ENCODE measurements at places on chromosomes 16 and 17.

DNA sequence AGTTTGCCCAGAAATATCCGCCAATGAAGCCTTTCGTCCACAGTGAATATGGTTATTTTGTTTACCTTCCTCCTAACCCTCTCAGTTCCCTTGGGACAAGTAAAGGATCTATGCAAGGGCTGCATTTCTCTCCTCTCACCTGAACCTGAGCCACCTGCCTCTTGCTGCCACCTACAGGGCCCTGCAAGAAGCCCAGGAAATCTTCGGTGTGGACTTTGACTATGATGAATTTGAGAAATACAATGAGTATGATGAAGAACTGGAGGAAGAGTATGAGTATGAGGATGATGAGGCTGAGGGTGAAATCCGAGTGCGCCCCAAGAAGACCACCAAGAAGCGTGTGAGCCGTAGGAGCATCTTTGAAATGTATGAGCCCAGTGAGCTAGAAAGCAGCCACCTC is 14.0 kb downstream of the SUPT6H start:
- no peak for DNase-seq

DNA sequence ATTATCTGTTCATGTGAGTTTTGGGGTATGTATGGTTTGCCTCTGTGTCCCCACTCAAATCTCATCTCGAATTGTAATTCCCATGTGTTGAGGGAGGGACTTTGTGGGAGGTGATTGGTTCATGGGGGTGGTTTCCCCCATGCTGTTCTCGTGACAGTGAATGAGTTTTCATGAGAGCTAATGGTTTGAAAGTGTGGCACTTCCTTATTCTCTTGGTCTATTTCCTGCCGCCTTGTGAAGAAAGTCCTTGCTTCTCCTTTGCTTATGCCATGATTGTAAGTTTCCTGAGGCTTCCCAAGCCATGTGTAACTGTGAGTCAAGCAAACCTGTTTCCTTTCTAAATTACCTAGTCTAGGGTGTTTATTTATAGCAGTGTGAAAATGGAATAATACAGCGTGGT is 128.1 kb upstream of the HS3ST4 start:
- no peak for DNase-seq

GRCh38 chr16:56935201-56935600 is 3.3 kb downstream of the HERPUD1 start:
- DNase-seq = no peak

- DNase-seq = no peak
Observed at GRCh38 chr17:79720705-79721292, 9.9 kb upstream of the ENPP7 start.

- DNase-seq = no peak
Observed at GRCh38 chr17:72613396-72613795, 479.1 kb downstream of the SLC39A11 start.

DNA sequence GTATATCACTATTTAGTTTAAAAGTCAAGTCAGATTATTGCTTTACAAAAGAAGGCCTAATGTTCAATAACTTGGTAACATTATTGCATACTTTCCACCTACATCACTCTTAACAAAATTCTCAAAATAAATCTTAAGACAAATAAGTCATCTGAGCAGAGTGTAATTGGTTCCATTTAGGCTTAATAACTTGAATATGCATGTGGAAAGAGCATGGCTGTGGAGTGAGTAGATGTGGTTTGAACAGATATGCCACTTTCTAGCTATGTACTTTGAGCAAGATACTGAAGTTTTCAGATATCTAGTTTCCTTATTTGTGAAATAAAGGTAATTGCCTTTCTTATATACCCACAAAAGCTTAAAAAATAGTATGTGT is 6.7 kb upstream of the EVI2A start:
- no peak for DNase-seq

DNA sequence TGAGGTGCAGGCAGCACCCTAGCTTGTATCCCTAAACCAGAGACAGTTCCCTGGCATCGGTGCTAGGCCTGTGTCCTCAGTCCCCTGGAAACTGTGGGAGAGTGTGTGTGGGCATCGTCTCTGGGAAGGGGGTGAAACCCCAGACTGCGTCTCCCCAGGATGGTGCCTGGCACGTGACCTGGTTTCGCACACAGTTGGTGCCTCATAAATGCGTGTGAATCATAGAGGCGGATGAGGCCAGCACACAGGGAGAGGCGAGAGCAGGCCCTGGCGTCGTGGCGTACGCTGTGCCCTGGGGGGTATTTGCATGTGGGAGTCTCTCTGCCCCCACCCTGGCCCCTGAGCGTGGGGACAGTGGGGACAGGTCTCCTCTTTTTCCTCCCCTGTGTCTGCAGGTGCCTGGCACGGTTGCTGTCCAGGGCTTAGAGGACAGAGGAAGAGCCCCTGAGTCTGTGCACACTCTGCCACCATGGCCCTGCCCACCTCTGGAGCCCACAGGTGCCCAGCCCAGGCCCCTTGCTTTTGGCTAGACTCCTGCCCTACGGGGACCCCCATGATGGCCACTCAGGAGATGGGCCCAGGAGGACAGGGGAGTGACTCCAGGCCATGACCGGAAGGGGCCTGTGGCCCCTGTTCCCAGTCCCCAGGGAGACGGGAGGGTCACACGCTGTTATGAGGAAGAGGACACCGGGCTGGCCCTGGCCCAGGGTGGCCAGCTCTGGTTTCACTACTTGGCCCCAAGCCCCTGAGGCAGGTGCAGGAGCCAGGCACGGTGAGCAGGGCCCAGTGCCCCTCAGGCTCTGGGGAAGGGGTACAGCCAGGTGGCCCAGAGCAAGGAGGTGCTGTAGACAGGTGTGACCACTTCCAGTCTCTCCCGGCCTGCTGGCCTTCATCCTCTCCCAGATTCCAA is 1.3 kb upstream of the FSCN2 start:
- DNase-seq = no peak

- no peak for DNase-seq
Observed at GRCh38 chr17:75979705-75980187, 706 bp downstream of the TEN1 start.
